ENCODE measurements at places on chromosomes 2 and 18.

DNA sequence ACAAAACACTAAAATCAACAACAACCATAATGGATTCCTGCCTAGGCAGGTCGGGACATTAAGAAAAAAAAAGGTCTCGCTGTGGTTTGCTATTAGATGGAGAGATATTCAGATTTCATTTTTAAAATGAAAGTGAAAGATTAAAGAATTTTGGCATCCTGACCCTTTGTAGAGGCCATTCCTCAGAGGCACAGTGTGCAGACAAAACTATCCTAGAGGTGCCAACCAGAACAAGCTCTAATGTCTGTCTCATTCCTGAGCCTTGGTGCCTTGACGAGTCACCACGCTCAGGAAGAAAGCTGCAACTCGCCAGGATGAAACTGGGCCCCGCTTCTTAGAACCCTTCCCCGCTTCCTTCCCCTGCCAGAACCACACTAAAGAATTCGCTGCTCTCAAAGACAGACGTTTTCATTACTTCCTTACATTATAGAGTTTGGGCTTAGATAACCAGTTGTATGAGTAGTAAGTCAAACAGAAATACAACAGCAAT lies 156.0 kb downstream of the TGIF1 start:
- DNase-seq = peak; percentile 75

DNA sequence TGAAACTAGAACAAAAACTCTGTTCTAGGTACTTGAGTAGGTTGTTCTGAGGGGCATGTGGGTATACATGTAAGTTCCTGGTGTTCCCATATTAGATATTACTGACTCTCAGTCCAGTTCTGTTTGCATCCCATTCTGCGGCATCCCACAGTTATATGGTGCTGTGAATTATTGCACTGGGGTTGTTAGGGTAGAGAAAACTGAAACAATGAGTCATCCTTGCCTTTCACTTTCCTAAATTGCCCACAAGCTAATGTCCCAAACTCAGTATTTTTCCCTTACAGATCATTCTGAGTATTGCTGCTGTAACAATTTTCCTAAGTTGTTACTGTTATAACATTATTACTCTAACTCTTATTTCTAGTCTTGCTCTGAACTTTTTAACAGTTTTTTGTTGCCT lies 3.0 kb downstream of the WDR75 start:
- peak; percentile 22 for DNase-seq

DNA sequence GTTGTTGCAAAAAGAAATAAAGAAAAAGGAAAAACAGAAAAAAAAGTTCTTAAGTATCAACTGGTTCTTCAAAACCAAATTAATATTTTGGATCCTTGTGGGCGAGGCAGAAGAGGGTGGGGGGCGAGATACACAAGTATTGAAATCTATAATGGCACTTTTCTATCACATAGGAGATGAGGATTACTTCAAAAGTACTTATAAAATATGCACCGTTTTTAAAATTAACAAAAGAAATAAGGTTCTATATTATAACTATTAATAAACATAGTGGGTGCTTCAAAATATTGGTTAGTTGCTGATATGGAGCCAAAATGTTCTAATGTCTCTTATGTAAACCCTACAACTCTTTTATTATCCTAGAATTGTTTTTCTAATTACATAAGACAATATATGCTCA lies 2.1 kb downstream of the FECH start:
- no peak for DNase-seq

DNA sequence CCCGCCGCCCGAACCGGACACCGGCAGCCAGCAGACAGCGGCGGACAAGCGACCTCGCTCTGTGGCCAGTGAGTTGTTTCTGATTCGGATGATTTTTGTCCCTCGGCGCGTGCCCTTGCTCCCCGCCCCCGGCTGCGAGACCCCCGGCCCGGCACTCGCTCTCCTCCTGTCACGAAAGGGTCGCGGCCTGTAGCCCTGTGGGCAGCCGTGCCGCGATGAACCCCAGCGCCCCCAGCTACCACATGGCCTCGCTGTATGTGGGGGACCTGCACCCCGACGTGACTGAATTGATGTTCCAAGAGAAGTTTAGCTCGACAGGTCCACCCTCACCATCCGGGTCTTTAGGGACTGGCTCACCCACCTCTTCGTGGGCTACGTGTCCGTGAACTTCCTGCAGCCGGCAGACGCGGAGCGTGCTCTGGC lies 1257.5 kb upstream of the ACVR2A start:
- no peak for DNase-seq

DNA sequence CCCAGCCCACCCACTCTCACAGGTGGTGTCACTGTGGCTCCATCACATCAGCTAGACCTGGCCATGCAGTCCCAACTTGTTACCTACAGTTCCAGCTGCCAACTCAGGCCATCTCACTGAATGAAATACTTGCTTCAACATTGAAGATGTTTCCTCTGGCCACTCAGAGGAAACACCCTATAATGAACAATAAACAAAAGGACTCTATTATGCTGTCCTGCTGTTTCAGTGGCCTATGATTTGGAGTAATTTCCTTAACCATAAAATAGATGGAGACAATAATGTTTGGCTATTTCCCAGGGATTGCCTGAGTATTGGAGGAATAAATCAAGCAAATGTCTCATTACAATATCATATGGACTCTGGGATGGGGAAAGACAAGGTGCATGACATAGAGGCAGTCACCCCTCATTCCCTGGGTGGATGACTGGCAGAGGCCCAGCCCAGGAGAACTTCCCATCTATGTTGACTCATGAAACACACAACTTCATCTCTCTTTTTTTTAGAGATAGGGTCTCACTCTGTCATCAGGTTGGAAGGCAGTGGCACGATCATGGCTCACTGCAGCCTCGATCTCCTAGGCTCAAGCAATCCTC lies 134.4 kb downstream of the TGIF1 start:
- no peak for DNase-seq

DNA sequence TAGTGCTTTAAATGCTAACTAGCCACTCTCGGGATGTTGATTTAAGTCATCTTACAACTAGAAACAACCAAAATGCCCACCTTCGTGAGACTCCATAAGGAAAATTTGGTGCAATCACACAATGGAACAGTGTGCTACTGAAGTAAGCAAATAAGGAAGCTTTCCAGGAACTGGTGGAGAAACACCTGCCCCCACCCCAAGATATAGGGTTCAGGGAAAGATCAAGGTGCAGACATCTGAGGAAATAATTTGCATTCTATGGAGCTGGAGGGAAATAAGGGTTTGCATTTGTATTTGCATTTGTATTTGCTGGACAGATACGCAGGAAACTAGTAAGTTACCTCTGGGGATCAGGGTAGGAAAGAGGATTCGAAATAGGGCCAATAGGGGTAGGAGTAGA lies 90.9 kb downstream of the ACAA2 start:
- no peak for DNase-seq

DNA sequence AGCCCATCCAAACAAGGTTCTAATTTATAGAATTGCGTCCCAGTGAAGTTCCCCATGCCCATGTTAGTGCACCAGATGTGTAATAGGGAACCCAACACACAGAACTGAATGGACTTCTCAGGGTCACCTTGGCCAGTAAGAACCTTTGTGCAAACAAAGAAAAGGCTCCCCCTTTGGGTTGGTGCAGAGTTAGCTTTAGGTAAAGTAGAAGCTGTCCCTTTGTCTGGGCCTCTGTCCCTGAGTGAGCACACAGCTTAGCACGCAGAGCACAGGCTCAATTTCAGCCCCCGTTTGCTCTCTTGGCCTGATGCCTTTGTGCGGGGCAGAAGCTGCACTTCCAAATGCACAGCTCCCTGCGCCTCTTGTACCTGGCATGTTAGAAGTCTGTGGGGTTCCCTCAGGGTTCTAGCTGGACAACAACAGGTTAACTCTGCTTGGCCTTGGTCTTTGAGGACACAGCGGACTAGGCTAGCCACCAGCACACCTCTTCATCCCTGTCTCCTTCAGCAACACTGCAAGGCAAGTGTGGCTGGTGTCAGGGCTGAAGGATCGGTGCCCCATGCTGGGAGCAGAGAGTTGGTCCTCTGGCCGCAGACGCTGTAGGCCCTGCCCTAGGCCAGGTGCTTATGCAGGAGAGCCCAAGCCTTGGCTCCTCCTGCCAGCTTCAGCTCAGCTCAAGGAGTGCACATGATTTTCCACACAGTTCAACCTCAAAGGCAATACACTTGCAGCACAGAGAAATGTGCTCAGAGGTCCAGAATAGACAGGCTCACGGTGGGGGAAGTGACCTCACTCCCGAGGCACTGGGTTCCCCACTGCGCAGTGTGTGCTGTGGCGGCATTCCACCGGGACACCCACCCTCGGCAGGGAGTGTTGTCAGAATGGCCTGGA lies 73.3 kb upstream of the FOSL2 start:
- no peak for DNase-seq

GRCh38 chr2:236674238-236674637 lies 104.6 kb downstream of the ACKR3 start:
- no peak for DNase-seq

DNA sequence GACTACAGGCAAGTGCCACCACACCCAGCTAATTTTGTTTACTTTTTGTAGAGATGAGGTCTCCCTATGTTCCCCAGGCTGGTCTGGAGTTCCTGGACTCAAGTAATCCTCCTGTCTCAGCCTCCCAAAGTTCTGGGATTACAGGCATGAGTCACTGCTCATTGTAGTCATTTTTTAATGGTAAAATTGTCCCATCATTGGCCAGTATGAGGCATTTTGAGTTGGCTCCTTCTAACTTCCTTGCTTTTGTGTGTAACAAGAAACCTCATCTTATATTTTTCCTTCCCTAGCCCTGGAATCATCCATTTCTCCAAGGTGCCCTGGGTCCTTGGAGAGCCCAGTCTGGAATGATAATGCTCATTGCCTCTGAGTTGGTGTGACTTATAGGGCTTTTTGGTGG lies 148.5 kb downstream of the INHBB start:
- DNase-seq = peak; percentile 28

- no peak for DNase-seq
These were observed 75.1 kb downstream of the POLE4 start for GRCh38 chr2:75033516-75033915.

Data from ELR (cell line).